ENCODE measurements at places on chromosomes 5 and 9.

GRCh38 chr5:68884883-68885282, 208.9 kb upstream of the SLC30A5 start:
- H3K4me1 ChIP-seq = peaks cover 25% of the 10 kb centered on the region
- no peak for DNase-seq
- H3K27me3 ChIP-seq = no peaks in the 10 kb centered on the region
- H3K27ac ChIP-seq = no peak overlapping the region
- no peaks in the 10 kb centered on the region for H3K36me3 ChIP-seq

GRCh38 chr5:145704724-145705123, 130.4 kb downstream of the PRELID2 start:
- H3K27me3 ChIP-seq = no peaks in the 10 kb centered on the region
- no peak overlapping the region for H3K27ac ChIP-seq
- no peaks in the 10 kb centered on the region for H3K36me3 ChIP-seq
- H3K4me1 ChIP-seq = no peaks in the 10 kb centered on the region
- no peak for DNase-seq
- no peak overlapping the region for H3K4me3 ChIP-seq

DNA sequence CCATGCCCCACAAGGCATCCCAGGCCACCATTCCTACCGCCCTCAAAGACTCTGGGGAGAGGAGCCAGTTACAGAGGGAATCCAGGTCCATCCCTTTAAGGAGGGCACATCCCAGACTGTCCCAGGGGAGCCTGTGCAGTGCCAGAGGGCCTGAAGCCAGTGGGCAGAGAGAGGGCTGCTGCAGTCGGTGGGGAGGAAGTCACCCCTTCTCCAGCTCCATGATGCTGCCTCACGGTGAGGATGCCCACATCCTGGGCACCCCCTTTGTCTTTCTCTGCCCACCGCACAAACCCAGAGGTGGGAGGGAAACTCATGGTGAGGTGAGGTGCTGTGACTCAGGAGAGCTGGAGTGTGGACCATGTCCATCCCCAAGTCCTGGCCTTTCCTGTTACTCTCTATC, 26.2 kb upstream of the ANKRD33B start:
- H3K4me1 ChIP-seq = peaks cover 12% of the 10 kb centered on the region
- no peak overlapping the region for H3K4me3 ChIP-seq
- H3K27me3 ChIP-seq = peaks cover 10% of the 10 kb centered on the region
- no peak overlapping the region for H3K27ac ChIP-seq

DNA sequence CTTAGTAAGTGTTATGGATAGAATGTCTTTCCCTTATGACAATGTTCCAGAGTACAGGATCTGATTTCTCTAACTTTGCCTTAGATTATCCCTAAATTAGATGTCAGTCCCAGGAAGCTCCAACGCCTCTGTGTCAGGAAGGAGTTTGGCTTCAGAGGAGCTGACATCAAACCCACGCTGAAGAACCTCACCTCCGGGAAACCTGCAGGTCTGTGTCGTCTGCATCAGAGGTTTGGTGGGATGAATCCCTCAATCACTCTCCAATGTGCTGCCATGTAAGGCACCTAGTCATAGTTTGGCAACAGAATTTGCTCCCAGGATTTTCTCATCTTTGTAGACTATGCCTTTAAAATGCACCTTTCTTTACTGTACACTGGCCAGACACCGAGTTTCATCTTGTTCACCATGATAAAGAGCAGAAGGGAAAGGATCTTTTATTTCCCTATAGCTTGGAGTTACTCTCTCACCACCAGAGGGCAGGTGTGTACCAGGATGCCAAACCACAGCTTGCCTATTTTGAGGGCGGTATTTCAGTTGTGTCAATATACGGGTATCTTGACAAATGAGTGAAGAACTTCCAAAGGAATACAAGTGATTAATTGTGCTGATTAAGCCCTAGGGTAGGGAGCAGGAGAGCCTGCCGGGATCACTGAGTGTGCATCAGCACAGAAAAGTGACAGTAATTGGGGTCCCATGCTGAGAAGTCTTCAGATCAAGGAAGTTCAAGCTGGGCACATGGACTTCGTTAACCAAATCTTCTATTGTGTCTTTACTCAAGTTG, 23.4 kb downstream of the MINAR2 start:
- H3K27me3 ChIP-seq = peaks cover 1% of the 10 kb centered on the region
- H3K4me3 ChIP-seq = no peak overlapping the region
- no peak overlapping the region for H3K27ac ChIP-seq

GRCh38 chr9:86912210-86912609, 35.1 kb downstream of the GAS1 start:
- peaks cover 14% of the 10 kb centered on the region for H3K27me3 ChIP-seq
- H3K4me3 ChIP-seq = no peak overlapping the region

GRCh38 chr5:165057145-165057544, 1551.7 kb downstream of the MAT2B start:
- no peaks in the 10 kb centered on the region for H3K4me1 ChIP-seq
- no peaks in the 10 kb centered on the region for H3K27me3 ChIP-seq
- H3K27ac ChIP-seq = no peak overlapping the region
- H3K36me3 ChIP-seq = no peaks in the 10 kb centered on the region

GRCh38 chr5:131329286-131329560, 65.4 kb downstream of the CDC42SE2 start:
- DNase-seq = no peak
- H3K4me3 ChIP-seq = peak overlapping the region; percentile 8
- peak overlapping the region; percentile 84 for H3K27ac ChIP-seq
- H3K4me1 ChIP-seq = peaks cover 74% of the 10 kb centered on the region
- peaks cover 48% of the 10 kb centered on the region for H3K36me3 ChIP-seq

DNA sequence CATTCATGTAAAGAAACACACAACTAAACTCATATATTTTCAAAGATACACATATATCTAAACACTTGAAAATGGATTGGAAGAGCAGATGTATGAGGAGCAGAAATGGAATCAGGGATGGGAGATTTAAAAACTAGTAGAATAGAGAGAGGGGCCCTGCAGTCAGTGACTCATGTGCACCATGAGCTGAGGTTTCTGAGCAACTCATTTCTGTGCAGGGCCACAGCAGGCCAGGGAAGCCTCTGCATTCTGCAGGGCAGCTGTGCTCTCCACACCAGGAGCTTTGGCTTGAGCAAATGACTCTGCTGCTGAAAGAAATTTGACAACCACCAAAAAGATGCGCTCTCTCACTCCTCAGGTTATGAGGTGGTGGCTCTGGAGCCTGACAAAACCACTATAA, 27.1 kb downstream of the LHX6 start:
- no peak overlapping the region for H3K4me3 ChIP-seq
- no peak for DNase-seq
- peaks cover 8% of the 10 kb centered on the region for H3K27me3 ChIP-seq
- H3K27ac ChIP-seq = no peak overlapping the region
- no peaks in the 10 kb centered on the region for H3K36me3 ChIP-seq
- no peaks in the 10 kb centered on the region for H3K4me1 ChIP-seq

DNA sequence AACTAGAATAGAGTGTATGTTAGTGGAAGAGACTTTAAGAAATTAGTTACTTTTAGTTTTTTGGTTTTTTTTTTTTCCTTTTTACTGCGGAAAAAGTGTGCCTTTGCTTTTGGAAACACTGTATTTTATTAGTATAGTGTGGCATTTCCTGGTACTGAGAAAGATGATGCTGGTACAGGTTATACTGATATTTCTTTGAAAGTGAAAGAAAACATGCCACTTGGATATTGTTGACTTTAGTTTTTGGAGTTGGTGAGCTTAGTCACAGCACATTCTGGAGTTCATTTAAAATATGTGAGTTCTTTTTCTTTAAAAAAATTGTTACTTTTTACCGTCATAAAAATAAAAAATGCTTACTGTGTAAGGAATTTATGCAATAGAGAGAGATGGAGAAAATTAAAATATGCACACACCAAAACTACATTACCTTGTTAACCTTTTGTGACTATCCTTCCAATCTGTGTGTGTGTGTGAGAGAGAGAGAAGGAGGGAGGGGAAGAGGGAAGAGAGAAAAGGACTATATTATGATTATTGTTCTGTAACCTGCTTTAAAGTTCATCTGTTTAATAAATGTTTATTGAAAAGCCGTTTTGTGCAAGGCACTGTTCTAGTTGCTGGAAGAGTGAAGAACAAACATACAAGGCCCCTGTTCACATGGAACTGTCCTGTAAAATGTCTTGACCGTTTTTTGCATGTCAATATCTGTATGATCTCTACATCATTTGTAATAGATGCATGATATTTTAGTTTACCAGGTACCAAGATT, 1.9 kb downstream of the UGCG start:
- H3K4me1 ChIP-seq = peaks cover 8% of the 10 kb centered on the region
- H3K4me3 ChIP-seq = no peak overlapping the region
- H3K27ac ChIP-seq = no peak overlapping the region
- no peak for DNase-seq

- no peak for DNase-seq
- H3K4me3 ChIP-seq = no peak overlapping the region
- peaks cover 4% of the 10 kb centered on the region for H3K27me3 ChIP-seq
Observed at GRCh38 chr5:109239456-109239855, 170.3 kb downstream of the PJA2 start.

GRCh38 chr9:84807870-84808390, 138.4 kb downstream of the NTRK2 start:
- H3K27ac ChIP-seq = no peak overlapping the region
- DNase-seq = no peak
- peaks cover 3% of the 10 kb centered on the region for H3K27me3 ChIP-seq
- no peaks in the 10 kb centered on the region for H3K36me3 ChIP-seq
- H3K4me3 ChIP-seq = no peak overlapping the region

DNA sequence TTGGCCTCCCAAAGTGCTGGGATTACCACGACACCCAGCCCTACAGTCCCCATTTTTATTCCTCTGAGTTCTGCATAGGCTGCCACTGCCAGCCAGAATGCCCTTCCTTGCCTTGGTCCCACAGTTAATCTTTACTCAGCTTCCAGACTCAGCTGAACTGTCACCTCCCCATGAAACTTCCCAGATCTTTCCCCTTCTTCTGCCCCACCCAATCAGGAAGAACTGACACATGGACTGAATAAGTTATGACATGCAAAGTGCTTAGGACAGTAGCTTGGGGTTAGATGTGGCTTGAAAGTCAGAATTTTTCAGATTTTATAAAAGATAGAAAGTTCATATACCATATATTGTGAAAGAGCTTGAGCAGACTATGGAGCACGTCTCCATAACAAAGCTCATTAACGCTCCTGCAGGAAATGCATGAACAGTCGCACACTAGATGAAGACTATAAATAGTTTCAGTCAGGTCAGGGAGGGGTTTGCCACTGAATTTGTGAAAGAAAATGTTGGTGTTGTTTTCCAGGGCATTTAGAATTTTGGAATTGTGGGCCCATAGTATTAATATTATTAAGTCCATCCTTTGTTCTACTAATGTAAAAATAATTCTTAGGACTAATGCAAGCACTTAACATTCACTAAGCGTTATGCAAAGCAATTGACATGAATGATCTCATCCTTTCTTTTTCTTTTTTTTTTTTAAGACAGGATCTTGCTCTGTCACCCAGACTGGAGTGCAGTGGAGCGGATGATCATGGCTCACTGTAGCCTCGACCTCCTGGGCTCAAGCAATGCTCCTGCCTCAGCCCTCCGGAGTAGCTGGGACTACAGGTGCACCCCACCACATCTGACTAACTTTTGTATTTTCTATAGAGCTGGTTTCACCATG, 36.1 kb upstream of the DENND1A start:
- no peak overlapping the region for H3K27ac ChIP-seq
- peaks cover 37% of the 10 kb centered on the region for H3K27me3 ChIP-seq
- no peaks in the 10 kb centered on the region for H3K36me3 ChIP-seq
- DNase-seq = no peak
- H3K4me1 ChIP-seq = peaks cover 6% of the 10 kb centered on the region

Data from naive thymus-derived CD8-positive, alpha-beta T cell (primary cell).